ENCODE measurements at places on chromosomes 5 and 9.

DNA sequence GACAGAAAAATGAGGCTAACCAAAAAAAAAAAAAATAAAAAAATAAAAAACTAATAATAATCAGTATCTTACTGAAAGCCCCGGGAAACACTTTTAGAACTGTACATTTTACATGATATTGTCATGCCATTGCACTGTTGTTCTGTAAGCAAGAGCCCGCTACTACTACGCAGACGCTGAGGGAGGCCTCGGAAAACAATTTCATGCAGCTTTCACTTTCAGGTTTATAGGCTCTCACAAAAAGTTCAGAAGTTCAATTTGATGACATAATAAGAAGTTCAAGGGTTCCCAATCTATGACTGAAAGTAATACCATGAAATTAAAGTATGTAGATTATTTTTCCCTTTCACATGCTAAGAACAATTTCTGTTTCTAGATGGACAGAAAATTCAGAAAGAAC, 318.3 kb upstream of the ITGA1 start:
- no peak for DNase-seq

DNA sequence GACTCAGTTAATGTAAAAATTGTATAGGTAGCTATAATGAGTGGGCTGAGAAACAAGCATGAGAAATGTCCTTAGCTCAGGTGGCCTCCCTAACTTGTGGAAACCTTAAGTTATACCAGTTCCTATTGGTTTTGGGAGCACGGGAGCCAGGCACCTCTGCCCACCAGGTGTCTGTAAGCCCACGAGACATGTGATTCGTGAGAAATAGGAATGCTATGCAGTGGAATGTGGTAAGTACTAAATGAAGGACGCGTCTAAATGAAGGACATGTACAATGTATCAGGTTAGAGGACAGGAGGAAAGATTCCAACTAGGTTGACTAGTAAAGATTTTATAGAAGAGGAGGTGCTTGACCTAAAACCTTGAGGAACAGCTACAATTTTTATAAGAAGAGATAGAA, 46.0 kb upstream of the F2RL2 start:
- DNase-seq = no peak

DNA sequence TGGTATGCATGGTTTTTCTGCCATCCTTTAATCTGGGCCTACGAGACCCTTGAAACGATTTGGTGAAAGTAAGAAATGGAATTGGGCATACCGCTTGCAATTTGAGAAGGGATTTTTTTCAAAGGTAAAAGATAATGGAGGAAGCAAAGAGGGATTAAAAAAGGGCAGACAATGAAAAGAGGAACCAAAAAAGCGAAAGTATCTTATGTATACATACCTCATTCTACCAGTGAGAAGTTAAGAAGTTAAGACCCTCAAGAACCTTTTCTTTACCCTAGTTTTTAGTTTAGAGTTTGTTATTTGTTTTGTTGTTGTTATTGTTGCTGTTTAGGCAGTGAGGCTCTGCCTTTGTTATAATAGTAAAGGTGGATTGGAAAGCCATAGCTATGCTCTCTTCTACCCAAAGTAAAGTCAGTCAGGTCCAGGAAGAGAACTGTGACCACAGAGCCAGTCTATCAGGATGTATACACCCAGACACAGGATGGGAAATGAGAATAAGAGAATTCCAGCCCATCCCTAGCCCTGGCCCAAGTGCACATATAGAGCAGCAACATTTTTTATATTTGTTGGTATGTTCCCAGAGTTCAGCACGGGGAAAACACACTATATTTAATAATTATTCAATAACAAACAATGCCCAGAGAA, 166.6 kb downstream of the RFX3 start:
- DNase-seq = no peak

GRCh38 chr9:83623679-83624076, 735 bp downstream of the IDNK start:
- no peak for DNase-seq

DNA sequence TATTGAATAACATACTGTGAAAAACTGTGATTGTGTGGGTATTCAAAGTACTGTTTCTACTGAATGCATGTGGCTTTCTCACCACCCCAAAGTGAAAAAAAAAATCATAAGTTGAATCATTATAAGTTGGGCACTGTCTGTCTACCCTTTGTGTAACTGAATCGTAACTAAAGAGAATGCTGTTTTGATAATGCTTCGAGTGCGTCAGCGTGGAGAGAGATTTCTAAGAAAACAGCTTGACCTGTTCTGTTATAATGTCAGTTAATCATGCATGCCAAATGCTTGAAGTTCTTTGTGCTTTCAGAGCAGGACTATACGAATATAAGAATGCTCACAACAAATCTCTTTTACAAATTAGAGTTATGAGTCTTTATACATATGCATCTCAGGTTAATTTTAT, 148.8 kb upstream of the SGCD start:
- no peak for DNase-seq

DNA sequence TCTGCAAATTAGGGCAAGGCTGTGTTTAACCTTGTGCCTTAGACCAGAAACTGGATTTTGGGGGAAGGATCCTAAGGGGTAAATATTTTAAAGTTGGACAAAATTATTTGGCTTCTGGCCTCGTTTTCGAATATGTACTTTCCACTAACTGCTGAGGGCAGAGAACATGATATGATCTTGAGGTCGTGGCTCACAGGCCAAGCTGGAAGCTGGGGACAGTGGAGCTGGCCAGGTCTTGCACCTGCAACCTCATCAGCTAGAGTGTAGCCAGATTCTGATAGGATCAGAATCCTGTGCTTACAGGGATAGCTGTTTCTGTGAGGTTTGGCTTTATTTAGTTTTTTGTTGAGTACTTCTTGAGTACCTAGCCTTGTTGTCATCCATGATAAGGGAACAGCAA, 24.9 kb downstream of the MAN2A1 start:
- no peak for DNase-seq

All from renal cortex interstitium (tissue), 15 donors.